ENCODE measurements at places on chromosomes 13 and 19. TPM values are rescaled to one million over a fixed set of nuclear protein-coding genes. Genes with fewer than 3 reads are reported as not detected.

FSD1 gene
- 0.34 TPM for total RNA-seq

ZNF606 gene
- 16.9 TPM for total RNA-seq

ARGLU1 gene
- total RNA-seq = 256 TPM

GRCh38 chr13:98571955-98572662 is 4.8 kb downstream of the STK24 start:
- peaks cover 41% of the 10 kb centered on the region for H3K4me1 ChIP-seq
- H3K4me3 ChIP-seq = no peak overlapping the region
- peak overlapping the region; percentile 48 for H3K27ac ChIP-seq
- no peaks in the 10 kb centered on the region for H3K27me3 ChIP-seq
- H3K36me3 ChIP-seq = no peaks in the 10 kb centered on the region

GRCh38 chr13:33185853-33186252 is 99.7 kb downstream of the STARD13 start:
- no peak overlapping the region for H3K27ac ChIP-seq
- no peak for DNase-seq
- H3K27me3 ChIP-seq = no peaks in the 10 kb centered on the region
- H3K4me1 ChIP-seq = peaks cover 20% of the 10 kb centered on the region
- no peak overlapping the region for H3K4me3 ChIP-seq

- H3K4me1 ChIP-seq = peaks cover 13% of the 10 kb centered on the region
- no peak overlapping the region for H3K27ac ChIP-seq
Observed at GRCh38 chr19:3364501-3364858, 1.9 kb upstream of the NFIC start.

GRCh38 chr13:77994166-77994565 is 75.5 kb upstream of the EDNRB start:
- H3K27me3 ChIP-seq = no peaks in the 10 kb centered on the region
- no peaks in the 10 kb centered on the region for H3K4me1 ChIP-seq
- no peak overlapping the region for H3K27ac ChIP-seq
- DNase-seq = no peak
- H3K4me3 ChIP-seq = no peak overlapping the region

DNA sequence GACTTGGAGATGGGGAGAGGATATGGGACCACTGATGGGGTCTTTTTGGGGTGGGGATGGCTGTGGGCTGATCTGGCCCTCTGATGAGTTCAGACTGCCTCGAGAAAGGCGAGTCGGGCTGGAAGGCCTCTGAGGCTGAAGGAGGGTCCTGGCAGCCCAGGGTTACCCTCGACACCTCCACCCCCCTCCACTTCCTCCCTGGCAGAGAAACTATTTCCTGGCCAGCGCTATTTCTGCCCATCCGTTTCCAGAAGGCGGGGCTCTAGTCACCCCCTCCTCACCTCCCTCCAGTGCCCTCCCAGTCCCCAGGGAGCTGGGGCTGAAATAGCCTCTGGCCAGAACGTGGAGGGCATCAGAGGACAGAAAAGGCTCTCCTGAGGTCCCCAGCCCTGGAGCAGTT is 9.7 kb downstream of the EXOC3L2 start:
- DNase-seq = no peak
- no peaks in the 10 kb centered on the region for H3K4me1 ChIP-seq
- peaks cover 41% of the 10 kb centered on the region for H3K27me3 ChIP-seq
- no peaks in the 10 kb centered on the region for H3K36me3 ChIP-seq
- no peak overlapping the region for H3K4me3 ChIP-seq
- H3K27ac ChIP-seq = peak overlapping the region; percentile 26

DNA sequence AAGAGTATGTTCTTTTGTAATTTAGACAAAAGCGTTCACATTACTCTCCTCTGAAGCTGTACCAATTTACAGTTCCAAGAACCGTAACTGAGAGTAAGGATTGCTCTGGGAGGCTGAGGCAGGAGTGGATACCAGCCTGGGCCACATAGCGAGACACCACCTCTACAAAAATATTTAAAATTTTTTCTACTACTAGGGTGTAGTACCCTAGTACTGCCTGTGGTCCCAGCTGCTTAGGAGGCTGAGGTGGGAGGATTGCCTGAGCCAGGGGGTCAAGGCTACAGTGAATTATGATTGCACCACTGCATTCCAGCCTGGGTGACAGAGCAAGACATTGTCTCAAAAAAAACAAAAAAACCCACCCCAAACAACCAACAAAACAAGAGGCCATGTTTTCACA is 12.1 kb upstream of the CYP2A6 start:
- no peak overlapping the region for H3K4me3 ChIP-seq
- H3K27me3 ChIP-seq = no peaks in the 10 kb centered on the region
- no peak for DNase-seq
- H3K4me1 ChIP-seq = no peaks in the 10 kb centered on the region
- no peak overlapping the region for H3K27ac ChIP-seq
- H3K36me3 ChIP-seq = no peaks in the 10 kb centered on the region

DNA sequence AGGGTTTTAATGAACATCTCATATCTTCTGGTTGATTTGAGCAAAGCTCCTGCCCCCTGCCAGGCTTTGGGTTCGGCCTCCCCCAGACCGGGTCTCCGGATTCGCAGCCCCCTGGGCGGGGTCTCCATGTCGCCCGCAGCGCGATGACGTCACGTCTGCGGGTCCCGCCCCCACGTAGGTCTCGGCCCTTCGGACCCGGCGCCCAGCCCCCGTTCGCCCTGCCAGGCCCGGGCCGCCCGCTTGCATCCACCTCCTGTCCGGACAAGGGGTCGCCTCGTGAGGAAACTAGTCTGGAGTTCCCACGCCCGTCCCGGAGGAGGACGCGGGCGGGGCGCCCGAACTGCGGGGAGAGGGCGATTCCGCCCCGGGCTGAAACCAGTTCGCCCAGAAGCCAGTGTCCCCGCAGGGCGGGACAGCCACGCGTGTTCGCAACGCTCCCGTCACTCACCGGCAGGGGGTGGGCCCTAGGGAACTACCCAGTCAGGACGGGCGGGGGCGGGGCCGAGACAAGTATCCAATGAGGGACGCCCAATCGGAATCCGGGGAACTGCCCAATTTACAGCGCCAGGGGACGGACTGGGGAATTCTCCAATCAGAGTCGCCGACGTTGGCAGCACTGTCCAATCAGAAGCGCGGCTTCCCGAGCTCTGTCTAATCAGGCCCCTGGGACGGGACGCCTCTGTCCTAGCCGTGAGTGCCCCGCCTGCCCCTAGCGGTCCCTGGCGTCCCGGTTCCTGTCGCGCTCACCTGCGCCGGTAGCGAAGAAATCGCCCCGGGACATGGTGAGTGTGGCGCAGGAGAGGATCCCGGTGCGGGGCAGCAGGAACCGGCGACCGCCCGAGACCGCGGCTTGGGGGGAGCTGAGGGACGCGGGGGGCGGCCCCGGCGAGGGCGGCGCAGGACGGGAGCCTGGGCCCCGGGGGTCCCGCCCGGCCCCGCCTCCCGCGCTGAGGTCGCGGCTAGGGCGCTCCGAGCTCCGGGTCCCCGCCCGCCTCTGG is at the start of gene ZNF555:
ZNF555 (plus strand) TSS at position 682 of the 998 bp plus-strand sequence; CDS start at position 780, 98 bp downstream.
- H3K4me1 ChIP-seq = peaks cover 6% of the 10 kb centered on the region
- H3K27me3 ChIP-seq = no peaks in the 10 kb centered on the region
- DNase-seq = peak; percentile 100
- H3K36me3 ChIP-seq = peaks cover 28% of the 10 kb centered on the region
- H3K4me3 ChIP-seq = peak within 1 kb of the TSS; percentile 97

GRCh38 chr19:38833092-38833425 is 1.5 kb upstream of the ECH1 start:
- DNase-seq = no peak
- no peaks in the 10 kb centered on the region for H3K4me1 ChIP-seq
- no peak overlapping the region for H3K4me3 ChIP-seq
- H3K27ac ChIP-seq = no peak overlapping the region
- H3K36me3 ChIP-seq = peaks cover 27% of the 10 kb centered on the region

- no peaks in the 10 kb centered on the region for H3K27me3 ChIP-seq
- H3K4me1 ChIP-seq = no peaks in the 10 kb centered on the region
- H3K36me3 ChIP-seq = no peaks in the 10 kb centered on the region
- H3K27ac ChIP-seq = no peak overlapping the region
- no peak for DNase-seq
Observed at GRCh38 chr13:40120781-40121180, 465.3 kb downstream of the COG6 start.

DNA sequence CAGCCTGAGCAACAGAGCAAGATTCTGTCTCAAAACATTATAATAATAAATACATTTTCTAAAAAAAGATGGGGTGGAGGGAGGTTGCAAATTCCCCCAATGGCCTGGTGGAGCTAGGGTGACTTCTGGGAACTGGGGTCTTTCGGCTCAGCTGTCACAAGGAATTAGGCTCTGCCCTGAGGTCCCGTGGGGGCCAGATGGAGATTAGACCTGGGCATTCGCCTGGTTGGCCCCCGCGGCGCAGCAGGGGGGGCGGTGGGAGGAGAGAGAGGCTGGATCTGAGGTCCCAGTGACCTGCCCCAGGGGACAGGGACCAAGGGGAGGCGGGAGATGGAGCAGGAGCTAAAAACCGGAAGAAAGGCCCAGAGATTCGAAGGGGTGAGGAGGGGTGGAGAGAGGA is 14.8 kb downstream of the FUT6 start:
- H3K27ac ChIP-seq = no peak overlapping the region
- DNase-seq = no peak
- H3K27me3 ChIP-seq = no peaks in the 10 kb centered on the region

DNA sequence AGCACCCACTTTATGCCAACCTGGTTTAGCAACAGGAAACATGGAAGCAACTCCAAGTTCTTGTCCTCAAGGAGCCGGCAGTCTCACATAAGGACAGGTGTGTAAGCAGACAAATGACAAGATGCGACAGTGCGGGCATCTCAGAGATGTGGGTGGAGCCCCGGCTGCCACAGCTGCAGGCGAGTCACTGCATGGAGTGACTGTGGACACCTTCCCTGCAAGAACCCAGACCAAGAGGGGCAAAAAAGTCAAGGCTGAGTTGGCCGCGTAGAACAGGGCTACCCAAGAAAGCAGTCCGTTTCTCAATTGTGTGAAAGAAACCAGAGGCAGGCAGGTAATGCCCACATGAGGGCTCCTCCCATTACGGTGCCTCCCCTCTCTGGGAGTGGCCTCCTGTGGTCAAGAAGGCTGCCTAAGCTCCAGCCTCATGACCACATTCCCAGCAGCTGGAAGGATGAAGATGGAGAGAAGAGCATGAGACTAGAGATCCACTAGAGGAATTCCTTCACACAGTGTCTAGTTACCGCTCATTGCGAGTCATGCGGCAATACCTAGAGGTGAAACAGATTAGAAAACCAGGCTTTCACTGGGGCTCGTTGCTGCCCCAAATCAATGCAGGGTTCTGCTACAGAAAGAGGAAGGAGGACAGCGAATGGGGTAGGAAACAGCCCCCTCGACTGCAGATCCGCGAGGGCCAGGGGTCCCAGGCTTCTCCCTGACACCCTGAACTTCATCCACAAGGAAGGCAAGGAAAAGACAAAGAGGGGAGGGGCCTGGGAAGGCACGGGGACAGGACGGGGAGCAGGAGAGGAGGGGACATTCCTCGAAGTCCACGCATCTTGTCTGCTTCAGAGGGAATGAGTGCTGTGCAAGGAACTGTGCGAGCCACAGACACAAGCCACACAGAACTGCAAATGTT is 80.2 kb downstream of the SPACA7 start:
- H3K27ac ChIP-seq = no peak overlapping the region
- DNase-seq = no peak
- no peaks in the 10 kb centered on the region for H3K36me3 ChIP-seq
- H3K27me3 ChIP-seq = no peaks in the 10 kb centered on the region
- H3K4me3 ChIP-seq = no peak overlapping the region

GRCh38 chr13:48158290-48158689 is 63.4 kb upstream of the MED4 start:
- no peaks in the 10 kb centered on the region for H3K4me1 ChIP-seq
- H3K27ac ChIP-seq = no peak overlapping the region
- no peaks in the 10 kb centered on the region for H3K27me3 ChIP-seq
- H3K4me3 ChIP-seq = no peak overlapping the region

DNA sequence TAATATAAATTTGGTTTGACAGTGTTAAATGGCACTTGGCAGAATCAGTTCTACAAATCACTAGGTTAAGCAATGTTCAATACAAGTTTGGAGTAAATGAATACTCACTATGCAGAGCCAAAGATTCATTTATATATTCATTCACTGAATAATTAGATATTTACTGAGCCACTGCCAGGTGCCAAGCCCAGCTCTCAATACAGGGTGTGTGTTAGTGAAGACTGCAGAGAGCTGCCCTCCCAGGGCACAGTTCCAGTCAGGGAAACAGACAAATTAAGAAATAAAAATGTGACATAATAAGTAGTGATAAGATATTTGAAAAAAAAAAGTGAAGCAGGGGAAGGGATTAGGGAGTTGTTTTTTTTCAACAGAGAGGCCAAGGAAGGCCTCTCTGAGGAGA is 411.7 kb downstream of the KCNRG start:
- H3K4me3 ChIP-seq = no peak overlapping the region
- H3K27ac ChIP-seq = no peak overlapping the region
- no peaks in the 10 kb centered on the region for H3K36me3 ChIP-seq
- H3K4me1 ChIP-seq = peaks cover 2% of the 10 kb centered on the region

DNA sequence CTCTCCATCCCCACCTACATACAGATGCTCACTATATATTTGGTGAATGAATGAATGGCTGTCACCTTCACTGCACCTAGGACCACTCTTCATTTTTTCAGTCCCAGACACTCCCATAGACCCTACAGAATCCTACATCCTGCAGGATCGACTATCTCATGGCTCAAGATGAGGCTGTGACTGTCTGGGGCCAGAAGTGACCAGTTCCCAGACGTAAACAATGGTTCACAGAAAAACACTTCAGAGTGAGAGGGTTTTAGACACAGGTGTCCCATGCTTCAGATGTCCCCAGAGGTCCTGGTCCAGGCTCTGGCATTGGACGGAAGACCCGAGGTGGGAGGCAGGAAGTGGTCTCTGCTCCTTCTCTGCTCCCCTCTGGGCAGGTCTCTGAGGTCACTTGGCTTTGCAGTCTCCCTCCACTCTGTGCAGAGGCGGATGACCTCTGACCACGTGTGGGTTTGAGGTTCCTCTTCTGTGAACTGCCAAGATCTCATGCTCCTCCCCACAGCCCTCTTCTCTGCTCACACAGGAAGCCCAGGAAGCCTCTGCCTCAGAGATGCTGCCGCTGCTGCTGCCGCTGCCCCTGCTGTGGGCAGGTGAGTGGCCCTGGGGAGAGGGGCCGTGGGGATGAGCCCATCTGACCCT is 24.9 kb downstream of the SIGLEC7 start:
- DNase-seq = no peak
- H3K4me3 ChIP-seq = no peak overlapping the region
- no peaks in the 10 kb centered on the region for H3K4me1 ChIP-seq
- no peak overlapping the region for H3K27ac ChIP-seq

DNA sequence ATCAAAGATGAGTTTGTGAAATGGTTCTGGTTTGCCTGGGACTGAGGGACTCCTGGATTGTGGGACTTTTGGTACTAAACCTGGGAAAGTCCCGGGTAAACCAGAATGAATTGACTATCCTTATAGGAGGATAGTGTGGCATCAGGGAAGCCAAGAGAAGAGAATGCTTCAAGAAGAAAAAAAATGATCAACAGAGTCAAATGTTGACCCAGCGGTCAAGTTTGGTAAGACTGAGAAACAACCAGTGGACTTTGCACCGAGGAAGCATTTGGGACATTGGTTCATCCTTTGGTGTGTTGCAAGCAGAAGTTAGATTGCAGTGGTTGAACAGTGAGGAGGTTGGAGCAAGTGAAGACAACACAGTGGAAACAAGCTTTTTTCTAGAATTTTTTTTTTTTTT is 33.5 kb downstream of the CLEC17A start:
- H3K4me3 ChIP-seq = no peak overlapping the region
- H3K27me3 ChIP-seq = no peaks in the 10 kb centered on the region
- no peaks in the 10 kb centered on the region for H3K36me3 ChIP-seq
- no peak overlapping the region for H3K27ac ChIP-seq
- DNase-seq = no peak
